ENCODE measurements at places on chromosomes 12 and 14.

GRCh38 chr14:99871771-99872170 is 78.6 kb downstream of the EML1 start:
- no peaks in the 10 kb centered on the region for H3K36me3 ChIP-seq
- H3K27ac ChIP-seq, result 0 out of 2 replicates have a peak overlapping the region, but pooled peaks have one; percentile 36
- no peak overlapping the region for H3K4me3 ChIP-seq

- H3K27ac ChIP-seq, result no peak overlapping the region
- no peaks in the 10 kb centered on the region for H3K27me3 ChIP-seq
- H3K4me1 ChIP-seq, result peaks cover 23% of the 10 kb centered on the region
- DNase-seq, result no peak
Measured at GRCh38 chr12:62598846-62599245, 132.2 kb downstream of the MON2 start.

DNA sequence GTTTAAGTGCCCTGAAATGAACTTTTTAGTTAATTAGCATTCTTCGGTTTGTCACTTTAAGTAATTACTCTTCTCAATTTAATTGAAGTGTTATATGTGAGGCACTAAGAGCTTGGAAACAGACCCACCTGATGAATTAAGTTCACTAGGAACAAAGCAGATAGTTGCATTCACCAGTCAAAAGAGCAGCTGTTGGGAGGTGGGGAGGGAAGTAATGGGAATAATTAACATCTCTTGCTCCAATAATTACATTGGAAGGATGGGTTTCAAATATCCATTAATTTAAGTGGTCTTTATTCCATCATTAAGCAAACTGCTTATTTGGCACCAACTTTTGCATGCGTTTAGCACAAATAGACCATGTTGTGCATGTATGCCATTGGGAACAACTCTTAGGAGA is 667.2 kb downstream of the GALC start:
- no peaks in the 10 kb centered on the region for H3K27me3 ChIP-seq
- DNase-seq, result no peak
- H3K36me3 ChIP-seq, result no peaks in the 10 kb centered on the region
- no peak overlapping the region for H3K27ac ChIP-seq

GRCh38 chr12:113196990-113197389 is 11.5 kb downstream of the RITA1 start:
- no peaks in the 10 kb centered on the region for H3K27me3 ChIP-seq
- H3K4me1 ChIP-seq, result peaks cover 4% of the 10 kb centered on the region
- H3K27ac ChIP-seq, result no peak overlapping the region
- peaks cover 8% of the 10 kb centered on the region for H3K36me3 ChIP-seq

- H3K27me3 ChIP-seq, result no peaks in the 10 kb centered on the region
- no peaks in the 10 kb centered on the region for H3K36me3 ChIP-seq
- peaks cover 13% of the 10 kb centered on the region for H3K4me1 ChIP-seq
- H3K4me3 ChIP-seq, result no peak overlapping the region
Measured at GRCh38 chr14:98959410-98959809, 312.6 kb downstream of the BCL11B start.

- H3K4me3 ChIP-seq, result no peak overlapping the region
- peaks cover 5% of the 10 kb centered on the region for H3K36me3 ChIP-seq
- peak overlapping the region; percentile 42 for H3K27ac ChIP-seq
Measured at GRCh38 chr12:110165540-110166159, 41.5 kb downstream of the IFT81 start.

GRCh38 chr12:58633479-58633878 is 286.8 kb downstream of the LRIG3 start:
- peaks cover 11% of the 10 kb centered on the region for H3K36me3 ChIP-seq
- no peaks in the 10 kb centered on the region for H3K27me3 ChIP-seq
- H3K4me1 ChIP-seq, result peaks cover 7% of the 10 kb centered on the region
- H3K27ac ChIP-seq, result no peak overlapping the region

- H3K4me3 ChIP-seq, result no peak overlapping the region
- peaks cover 23% of the 10 kb centered on the region for H3K4me1 ChIP-seq
- H3K27ac ChIP-seq, result peak overlapping the region; percentile 34
- peaks cover 20% of the 10 kb centered on the region for H3K36me3 ChIP-seq
Measured at GRCh38 chr12:68439368-68440045, 107.3 kb upstream of the MDM1 start.

- H3K4me1 ChIP-seq, result no peaks in the 10 kb centered on the region
- no peak overlapping the region for H3K4me3 ChIP-seq
- H3K27ac ChIP-seq, result no peak overlapping the region
- no peaks in the 10 kb centered on the region for H3K27me3 ChIP-seq
- peaks cover 13% of the 10 kb centered on the region for H3K36me3 ChIP-seq
- DNase-seq, result no peak
Measured at GRCh38 chr12:58026426-58026825, 85.1 kb downstream of the ATP23 start.

DNA sequence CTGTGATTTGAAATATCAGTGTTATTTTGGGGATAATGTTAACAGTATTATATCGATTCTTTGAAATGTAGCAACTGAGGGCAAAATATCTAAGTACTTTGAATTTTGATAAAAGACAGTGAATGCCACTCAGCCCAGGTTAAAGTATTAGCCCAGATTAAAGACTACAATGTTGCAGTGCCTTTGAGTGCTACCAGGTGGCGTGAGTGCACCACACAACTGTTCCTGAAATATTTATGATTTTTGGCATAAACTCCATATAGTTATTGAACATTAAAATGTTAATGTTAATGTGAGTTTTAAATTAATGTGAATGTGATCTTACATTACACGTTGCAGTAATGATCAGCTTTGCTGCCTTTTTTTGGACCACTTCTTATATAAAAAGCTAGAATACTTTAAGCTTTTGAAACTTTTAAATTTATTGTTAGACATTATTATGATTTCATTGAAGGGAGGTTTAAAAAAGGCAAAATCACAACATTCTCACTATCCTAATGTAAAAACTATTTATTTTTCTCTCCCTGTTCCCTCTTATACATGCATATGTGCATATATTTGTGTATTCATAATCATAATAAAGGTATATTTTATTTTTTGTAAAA is 22.5 kb downstream of the MRPS35 start:
- no peak overlapping the region for H3K4me3 ChIP-seq
- no peaks in the 10 kb centered on the region for H3K4me1 ChIP-seq
- no peak overlapping the region for H3K27ac ChIP-seq
- H3K36me3 ChIP-seq, result peaks cover 29% of the 10 kb centered on the region
- H3K27me3 ChIP-seq, result no peaks in the 10 kb centered on the region

DNA sequence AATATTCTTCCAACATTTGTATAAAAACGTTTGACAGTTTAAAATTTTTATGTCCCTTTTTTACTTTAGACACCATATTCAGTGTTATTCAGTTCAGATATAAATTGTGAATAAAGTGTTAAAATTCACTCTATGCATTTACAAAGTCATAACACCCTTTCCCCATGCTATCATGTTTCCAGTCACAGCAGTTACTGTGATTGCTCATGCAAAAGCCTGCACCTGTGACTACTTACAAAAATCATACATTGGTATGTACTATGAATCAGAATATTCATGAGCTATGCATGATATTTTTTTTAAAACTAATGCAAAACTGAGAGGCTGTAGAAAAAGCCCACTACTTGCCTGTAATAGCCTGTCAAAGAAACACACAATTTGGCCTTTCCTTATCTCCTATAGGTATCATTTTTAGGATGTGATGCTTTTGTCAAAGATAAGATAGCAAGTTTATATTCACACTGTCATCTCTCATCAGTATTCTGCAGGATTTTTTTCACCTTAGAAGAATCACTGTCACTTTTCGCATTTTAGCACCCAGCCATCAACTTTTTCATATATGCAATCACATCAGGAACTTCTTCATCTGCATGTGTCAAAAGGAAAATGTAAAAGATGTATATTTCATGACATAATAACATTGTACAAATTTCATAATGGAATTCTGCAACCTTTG is 443.2 kb downstream of the C12orf50 start:
- no peaks in the 10 kb centered on the region for H3K4me1 ChIP-seq
- peaks cover 4% of the 10 kb centered on the region for H3K36me3 ChIP-seq
- no peak for DNase-seq

DNA sequence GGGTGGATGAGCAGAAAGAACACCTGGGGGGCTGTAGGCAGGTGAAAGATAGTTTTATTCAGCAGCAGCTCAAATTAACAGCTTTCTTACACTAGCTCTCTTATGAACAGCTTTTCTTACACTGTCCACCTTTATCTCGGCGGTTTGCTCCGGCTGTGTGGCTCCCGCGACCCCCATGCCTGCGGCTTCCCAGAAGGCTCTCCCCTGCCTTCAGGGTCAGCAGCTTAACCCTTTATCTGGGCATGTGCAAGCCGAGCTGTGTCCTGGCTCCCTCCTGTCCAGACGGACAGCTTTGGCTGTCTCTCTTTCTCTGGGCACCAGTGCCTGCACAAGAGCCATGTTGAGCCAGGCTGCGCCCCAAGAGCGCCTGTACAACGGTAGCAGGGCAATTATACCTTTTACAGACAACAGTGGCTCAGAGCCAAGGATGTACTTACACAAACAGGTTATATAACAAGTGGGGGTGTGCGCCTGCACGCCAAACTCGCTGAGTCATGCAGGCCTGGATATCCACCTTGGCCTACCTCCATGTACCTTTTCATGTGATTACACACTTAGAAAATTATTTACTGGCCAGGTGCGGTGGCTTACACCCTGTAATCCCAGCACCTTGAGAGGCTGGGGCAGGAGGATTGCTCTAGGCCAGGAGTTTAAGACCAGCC is 28.5 kb upstream of the KLHL42 start:
- H3K4me3 ChIP-seq, result no peak overlapping the region
- H3K36me3 ChIP-seq, result peaks cover 14% of the 10 kb centered on the region
- DNase-seq, result no peak
